ENCODE measurements at places on chromosomes 16 and 17.
A peak's percentile ranks its signal among the peaks of the same experiment; 100 is the strongest.

DNA sequence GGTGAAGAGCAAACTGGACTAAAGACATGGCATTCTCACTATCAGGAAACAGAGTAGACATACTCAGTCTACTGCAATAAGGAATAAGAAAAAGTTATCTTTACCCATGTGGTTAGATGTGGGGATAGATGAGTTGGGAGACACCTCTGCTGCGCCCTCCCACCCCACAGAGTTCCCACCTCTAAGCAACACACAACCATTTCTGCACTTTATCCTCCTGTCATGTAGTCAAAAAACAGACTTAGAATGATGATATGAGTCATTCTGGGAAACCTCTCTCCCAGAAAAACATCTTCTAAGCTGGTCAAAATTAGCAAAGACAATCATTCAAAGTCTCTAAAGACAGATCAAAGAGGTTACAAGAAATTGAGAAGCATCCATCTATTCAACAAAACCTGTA is 94.9 kb downstream of the CACNG1 start:
- DNase-seq: no peak

- DNase-seq: no peak
Observed at GRCh38 chr16:76947749-76948148, 243.2 kb upstream of the MON1B start.

DNA sequence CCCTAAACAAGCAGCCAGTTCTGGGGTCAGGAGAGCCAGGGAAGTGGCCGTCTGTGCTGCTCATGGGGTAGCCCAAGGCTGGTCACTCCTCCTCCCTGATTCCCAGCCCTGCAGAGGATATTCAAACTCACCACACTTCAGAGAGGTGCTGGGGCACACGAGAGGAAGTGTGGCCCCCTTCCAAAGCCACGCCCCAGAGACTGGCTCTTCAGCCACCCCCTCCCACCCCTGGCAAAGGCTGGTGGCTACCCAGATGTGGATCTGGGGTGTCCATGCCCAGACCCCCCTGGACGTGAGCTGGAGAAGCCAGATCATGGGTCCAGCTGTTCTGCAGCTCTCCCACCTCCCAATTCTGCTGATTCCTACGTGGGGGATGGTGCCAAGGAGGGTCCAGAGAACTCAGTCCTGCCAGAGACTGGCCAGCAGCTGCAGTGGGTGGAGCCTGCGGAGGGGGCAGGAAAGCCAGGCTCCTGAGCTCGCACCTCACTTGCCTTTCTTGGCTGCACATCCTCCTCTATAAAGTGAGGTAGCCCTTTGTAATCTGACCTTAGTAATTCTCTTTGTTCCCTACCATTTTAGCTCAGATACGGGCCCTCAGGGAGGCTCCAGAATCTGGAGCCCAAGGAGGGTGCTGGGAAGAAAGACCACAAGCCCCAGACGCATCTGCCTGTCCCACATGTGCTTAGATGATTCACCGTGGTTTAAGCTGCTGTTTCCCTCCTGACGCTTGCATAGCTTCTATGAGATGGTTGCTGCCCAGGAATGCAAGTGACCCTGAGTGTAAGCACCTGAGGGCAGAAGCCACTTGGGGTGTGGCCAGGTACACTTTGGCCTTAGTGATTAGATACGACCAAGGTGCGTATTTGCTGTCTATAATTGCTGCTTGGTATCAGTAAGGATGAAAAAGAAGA is 15.3 kb downstream of the SDK2 start:
- no peak for DNase-seq

DNA sequence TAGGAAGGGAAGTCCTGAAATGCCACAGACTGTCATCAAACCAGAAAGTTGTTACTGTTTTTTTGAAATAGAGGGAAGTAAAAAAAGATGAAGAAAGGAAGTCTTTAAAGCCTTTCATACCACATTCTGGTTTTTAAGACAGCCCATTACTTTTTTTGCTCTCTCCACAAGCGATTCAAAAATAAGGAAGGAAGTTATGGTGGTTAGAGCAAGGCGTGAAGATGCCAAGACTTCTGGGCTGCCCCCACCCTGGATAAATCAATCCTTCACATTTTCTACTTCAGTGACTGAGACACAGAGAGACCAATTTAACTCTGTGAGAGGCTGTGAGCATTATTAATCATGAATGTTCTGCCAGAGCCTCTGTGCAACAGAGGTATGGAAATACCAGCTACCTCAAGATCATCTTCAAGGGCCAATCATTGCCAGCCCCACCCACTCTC is 82.3 kb upstream of the BCAR1 start:
- no peak for DNase-seq

- DNase-seq: no peak
Observed at GRCh38 chr16:87017371-87018012, 299.7 kb downstream of the C16orf95 start.

DNA sequence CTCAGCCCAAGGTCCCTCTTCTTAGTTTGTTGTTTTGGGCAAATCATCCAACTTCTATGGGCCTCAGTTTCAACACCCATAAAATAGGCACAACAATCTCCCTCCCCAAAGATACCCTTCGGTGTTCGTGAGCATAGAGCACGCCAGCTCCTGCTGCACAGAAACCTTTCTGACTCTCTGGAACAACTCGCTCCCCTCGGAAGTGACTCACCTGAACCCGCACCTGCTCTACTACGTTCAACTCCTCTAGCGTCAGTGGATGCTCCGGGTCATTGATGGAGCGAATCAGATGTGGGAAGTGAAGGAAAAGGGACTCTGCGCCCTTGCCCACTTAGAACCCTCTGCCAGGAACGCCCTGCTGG is 445 bp downstream of the CIAO2B start:
- no peak for DNase-seq

GRCh38 chr16:89855986-89856385 is 17.4 kb upstream of the TCF25 start:
- DNase-seq: no peak

DNA sequence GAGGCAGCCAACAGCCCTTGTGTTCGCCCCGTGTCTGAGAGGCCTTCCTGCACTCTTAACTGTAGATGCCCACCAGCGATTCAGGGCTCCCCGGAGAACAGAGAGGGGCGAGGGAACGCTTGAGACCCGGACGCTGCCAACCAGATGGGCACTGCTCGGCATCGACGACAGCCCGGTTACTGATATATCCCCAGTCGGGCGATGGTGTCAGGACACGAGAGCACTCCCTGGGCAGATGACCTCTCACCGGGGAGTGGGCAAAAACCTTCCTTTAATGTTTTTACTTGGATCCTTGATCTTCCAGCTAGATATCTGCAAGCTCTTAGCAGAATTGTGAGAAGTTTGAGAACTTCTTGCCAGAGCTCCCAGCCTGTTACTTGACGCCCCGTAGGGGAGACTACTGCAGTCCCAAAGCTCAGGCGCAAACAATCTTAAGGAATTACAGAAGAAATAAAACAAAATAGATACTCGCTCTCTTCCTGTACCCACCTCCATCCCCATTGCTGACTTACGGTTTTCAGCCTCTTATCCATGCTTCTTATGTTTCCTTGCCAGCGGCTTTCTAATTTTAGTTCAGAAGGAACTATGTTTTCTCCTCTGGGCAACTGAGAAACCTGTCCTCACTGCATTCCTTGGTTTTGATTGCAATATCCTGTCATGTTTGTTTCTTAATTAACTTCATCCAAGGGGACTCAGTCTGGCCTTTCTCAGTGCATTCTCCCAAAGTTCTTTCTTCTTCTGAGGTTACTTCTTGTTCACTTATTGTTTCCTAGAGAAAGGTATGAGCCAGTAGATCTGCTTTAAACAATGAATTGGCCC is 845 bp downstream of the SP2 start:
- no peak for DNase-seq

DNA sequence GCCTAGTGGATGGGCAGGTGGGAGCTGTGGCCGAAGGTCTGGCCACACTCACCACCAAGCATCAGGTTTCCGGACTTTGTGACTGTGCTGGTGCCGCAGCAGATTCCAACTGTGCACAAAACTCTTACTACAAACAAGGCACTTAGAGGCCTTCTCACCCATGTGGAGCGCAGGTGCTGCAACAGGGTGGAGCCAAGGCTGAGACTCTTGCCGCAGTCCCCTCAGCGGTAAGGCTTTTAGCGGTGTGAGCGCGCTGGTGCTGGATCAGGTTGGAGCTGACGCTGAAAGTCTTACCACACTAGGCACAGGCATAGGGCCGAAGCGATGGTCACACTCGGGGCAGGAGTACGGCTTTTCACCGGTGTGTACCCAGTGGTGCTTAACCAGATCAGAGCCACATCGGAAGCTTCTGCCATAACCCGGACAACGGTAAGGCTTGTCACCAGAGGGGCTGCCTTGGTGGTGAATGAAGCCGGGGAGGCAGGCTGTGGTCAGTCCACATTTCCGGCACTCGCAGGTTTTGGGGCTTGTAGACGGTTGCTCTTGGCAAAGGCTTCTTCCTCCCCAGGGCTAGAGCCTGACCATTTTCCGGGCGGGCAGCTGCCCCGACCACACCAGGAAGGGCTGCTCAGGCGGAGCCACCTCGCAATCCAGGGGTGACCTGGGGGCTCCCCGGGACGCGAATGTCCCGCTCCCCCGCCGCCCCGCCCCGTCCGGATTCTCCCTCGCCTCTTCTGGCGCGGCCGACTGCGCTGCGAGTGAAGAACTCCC is 1.0 kb upstream of the ARMC5 start:
- DNase-seq: peak; percentile 77

- DNase-seq: no peak
Observed at GRCh38 chr17:29004081-29004692, 1.6 kb downstream of the SEZ6 start.

DNA sequence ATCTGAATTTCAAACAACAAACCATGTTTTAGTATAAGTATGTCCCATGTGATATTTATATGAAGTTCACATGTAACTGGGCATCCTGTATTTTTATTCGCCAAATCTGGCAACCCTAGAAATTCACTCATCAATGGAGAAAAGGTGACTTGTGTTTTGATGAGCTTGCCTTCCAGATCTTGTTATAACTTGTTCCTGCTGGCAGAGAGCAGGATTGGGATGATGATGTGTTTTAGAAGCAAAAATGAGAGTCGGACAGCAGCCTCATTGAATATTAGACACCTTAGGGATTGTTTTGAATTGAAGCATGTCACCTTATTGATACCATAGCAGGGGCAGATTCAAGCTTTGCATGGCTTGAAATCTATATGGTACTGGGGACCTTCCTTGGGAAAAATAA is 85.4 kb upstream of the MED13 start:
- DNase-seq: no peak

DNA sequence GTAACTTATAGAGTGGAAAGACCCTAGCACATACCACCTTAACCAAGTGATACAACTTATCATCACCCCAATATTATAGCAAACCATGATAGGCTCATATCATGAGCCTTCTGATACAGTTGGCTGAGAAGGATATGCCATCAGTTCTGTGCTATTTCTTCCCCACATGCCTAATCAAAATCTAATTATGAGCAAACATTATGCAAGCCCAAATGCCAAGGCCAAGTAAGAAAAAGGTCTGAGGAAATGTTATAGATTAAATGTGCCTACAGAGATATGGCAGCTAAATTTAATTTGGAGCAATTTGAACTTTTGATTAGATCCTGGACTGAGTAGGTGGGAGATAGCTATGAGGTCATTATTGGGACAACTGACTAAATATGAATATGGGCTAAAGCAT is 225.9 kb upstream of the PMFBP1 start:
- DNase-seq: no peak

DNA sequence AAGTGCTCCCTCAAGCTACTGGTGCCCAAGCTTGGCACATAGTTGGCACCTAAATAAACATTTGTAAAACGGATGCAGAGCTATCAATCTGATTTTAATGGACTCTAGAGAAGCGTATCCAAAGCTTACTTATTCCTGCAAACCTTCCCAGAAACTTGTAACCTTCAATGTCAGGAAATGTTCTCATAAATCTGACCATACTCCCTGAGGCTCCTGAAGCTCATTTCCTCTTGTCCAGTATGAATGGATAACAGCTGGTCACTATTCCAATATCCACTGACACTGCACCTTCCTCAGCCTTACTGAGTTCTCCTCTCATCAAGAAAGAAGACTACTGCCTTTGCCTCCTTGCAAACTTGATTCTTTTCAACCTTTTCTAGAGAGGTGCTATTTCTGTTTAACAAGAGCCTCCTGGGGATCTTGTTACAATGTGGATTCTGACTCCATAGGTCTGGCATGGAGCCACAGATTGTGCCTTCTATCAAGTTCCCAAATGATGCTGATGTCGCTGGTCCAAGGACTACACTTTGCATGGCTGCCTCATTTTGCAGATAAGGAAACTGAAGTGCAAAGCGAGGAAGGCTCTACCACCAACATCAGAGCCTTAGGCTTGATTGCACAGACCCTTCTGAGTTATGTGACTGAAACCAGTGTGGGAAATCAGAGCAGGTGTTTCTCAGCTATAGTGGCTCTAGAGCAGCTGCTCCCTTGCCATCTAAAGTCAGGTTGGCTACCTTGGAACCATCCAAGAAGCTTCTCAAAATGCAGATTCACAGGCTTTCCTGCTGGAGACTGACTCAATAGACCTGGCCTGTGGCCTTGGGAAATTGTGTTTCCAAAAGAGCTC is 377.8 kb downstream of the SOX9 start:
- DNase-seq: no peak

GRCh38 chr17:74342224-74342623 is 16.2 kb downstream of the KIF19 start:
- no peak for DNase-seq

DNA sequence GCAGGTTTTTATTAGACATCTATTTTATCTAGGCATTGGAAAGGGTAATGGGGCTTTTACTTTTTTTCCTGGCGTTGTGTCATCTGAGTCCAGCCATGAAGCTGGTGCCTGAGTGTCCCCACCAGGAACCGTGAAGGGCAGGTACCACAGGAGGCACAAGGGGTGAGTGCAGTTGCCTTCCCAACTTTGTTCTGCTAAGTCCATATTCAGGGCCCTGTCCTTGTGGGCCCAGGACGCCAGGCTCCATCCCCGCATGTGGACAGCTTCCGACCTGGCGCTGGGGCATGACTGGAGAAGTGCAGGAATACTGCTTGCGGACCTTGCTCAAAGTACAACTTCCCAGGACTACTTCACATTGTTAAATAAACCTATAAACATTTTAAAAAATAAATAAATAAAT is 60.6 kb downstream of the KPNA2 start:
- no peak for DNase-seq

- no peak for DNase-seq
Observed at GRCh38 chr17:57985675-57985974, 2.4 kb downstream of the VEZF1 start.

- no peak for DNase-seq
Observed at GRCh38 chr16:61617219-61617783, 418.9 kb downstream of the CDH8 start.

DNA sequence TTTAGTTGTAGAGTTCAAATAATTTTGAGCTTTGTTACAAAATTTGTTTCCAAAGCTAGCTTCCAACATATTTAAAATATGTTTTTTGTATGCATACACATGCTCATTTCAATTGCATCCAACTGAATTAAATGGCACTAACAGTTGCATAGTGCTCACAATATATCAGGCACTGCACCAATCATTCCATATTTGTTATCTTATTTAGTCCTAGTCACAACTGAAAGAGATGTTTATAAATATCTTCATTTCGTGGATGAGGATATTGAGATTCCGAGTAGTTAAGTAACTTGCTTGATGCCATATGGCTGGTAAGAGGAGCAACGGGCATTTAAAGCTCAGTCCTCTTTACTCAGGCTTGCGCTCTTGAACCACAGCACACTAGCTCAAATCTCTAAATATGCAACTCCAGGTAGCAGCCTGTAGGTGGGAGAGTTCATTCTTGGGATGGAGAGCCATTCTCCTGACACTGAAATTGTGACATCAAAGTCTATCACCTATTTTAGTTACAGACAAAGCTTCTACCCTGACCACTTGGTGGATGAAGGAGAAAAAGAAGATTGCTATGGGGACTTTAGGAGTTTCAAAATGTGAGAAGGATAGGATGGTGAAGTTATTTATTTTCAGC is 118.0 kb upstream of the CA10 start:
- DNase-seq: no peak

Measured in NCI-H510A (cell line).